Natural killer cell (primary cell): ENCODE measurements at places on chromosomes 3 and 15.

DNA sequence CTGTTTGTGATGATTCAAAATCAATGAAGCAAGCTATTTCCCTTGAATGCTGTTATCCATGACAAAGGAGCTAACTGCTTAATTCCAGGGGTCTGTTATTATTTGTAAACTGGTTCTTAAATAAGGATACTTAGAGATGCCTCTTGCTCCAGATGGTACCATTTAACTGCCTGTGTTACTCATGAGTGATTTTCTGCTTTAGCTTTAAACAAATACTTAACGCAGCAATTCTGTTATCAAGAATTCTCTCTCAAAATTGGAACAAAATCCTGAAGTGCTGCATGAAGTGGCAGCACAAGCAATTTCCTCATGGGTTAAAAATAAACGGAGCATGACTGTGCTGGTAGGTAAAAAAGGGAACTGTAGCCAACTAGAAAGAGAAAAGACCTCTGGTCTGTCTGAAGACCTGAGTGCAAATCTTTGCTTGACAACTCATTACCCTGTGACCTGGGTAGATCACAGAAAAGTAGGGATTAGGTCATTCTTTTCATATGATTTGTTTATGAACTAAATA, 62.5 kb upstream of the GBE1 start:
- DNase-seq, result no peak

- no peak for DNase-seq
Measured at GRCh38 chr15:71125831-71126450, 10.7 kb downstream of the THSD4 start.

DNA sequence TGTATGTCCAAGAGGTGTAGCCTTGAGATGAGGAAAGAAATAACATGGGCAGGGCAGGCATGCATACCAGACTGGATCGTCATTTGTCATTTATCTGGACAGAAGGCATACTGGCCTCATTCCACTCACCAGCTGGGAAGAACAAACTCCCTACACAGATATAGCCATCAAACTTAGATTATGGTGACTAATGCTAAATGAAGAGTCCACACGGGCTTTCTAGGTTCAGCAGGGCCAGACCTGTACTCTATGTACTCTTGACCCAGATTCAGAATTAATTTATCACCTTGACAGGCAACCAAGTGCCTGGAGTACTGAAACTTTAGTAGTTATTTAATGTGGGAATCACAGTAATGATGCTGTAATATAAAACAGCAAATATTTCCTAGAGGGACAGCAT, 164.3 kb upstream of the IL12A start:
- DNase-seq, result no peak

DNA sequence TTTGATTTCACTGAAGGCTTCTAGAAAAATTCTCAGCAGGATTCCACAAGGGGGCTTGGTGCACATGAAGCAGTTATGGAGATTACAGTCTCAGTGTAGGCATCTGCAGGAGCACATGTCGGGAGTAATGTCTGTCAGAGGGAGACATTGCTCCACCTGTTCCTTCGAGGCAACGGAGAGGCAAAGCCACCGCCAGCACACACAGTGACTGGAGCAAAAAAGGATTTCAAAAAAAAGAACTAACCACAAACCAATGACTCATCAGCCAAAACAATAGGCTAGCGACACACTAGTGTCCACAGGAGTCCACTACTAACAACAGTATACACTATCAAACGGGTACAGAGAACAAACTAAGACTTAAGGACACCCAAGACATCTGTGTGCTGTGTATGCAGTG, 68.9 kb downstream of the NPTN start:
- no peak for DNase-seq

GRCh38 chr3:115903843-115904242, 280.5 kb downstream of the GAP43 start:
- DNase-seq, result no peak
